Stimulated activated CD8-positive, alpha-beta memory T cell treated with anti-CD3 and anti-CD28 coated beads, Interleukin-15, amount 100 ng/mL, for 24 hours (primary cell): ENCODE measurements at places on chromosomes 16 and 17.

- no peak for DNase-seq
Measured at GRCh38 chr17:12618557-12618956, 47.1 kb upstream of the MYOCD start.

DNA sequence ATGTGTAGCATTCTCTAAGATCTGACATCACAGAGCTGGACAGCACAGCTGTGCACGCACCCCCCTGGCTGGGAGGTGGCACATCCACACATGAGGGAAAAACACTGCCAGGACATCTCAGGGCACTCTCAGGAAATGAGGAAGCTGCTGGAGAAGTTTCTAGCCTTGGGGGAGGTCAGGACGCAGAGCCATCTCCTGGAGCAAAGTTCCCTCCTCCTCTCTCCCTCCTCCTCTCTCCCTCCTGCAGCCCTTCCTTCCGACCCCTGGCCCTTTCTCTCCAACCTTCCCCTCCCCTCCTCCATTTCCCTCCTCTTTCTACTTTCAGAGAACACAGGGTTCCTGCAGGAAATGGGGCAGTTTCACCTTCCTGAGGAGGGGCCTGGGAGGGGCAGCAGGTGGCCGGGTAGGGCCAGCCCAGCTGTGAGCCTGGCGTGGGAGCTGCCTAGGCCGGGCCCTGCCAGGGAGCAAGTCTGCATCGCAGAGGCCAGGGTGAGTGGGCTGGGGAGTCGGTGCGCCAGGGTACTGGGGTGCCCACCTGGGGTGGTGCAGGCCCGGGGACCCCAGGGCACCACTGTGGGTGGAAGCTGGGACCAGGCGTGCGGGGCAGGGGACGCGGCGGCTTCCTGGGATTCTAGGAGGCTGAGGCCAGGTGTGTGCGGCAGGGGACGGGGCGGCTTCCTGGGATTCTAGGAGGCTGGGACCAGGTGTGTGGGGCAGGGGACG, at the start of gene DPEP1:
Gene DPEP1, plus strand, starts transcription at position 412 of the 723 bp plus-strand sequence. CDS start 16,769 bp downstream, outside the sequence.
- DNase-seq: no peak

GRCh38 chr17:47945080-47945479, 3.7 kb downstream of the PNPO start:
- DNase-seq: no peak

GRCh38 chr17:901191-901950, 78.2 kb downstream of the NXN start:
- DNase-seq: no peak

DNA sequence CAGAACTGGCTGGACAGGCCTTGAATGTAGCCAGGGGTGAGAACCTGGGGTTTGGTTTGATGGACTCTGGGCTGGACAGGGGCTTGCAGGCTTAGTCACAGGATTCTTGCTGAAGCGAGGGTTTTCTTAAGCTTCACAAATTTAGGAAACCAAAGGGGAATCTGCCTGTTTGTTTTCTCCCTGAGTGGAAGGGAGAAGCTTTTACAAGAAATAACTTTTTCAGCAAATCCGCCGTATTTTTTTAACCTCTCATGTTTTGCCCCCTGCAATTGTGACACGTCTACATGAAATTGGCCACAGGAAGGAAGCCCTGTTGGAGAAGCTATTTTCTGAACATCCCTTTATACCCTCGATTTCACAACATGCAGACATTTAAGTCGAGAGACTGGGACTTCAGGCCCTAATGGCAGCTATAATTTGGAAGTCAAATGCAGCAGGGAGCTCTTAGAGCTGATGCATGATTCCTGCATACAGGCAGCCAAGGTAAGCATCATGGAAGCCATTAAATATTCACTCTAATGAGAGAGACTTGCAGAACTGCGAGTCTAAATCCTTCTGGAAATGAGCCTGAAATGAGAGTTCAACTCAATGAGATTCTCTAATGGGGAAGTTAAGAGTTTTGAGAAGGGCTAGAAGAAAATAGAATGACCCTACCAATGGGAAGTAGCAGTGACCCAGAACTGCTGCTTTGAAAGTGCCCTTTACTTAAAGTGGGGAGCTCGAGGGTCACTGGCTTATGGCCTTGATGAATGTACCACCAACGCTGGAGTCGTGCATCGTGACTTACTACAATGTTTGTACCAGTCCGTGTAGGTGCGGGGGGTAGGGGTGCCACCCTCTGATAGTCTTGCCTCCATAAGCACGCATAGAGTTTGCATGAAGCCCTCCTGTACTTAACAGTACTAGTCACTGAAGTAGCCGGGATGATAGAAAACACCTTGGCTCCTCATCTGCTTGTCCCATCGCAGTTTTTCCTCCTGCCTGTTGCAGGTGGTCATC, 45.1 kb upstream of the IRF8 start:
- no peak for DNase-seq

DNA sequence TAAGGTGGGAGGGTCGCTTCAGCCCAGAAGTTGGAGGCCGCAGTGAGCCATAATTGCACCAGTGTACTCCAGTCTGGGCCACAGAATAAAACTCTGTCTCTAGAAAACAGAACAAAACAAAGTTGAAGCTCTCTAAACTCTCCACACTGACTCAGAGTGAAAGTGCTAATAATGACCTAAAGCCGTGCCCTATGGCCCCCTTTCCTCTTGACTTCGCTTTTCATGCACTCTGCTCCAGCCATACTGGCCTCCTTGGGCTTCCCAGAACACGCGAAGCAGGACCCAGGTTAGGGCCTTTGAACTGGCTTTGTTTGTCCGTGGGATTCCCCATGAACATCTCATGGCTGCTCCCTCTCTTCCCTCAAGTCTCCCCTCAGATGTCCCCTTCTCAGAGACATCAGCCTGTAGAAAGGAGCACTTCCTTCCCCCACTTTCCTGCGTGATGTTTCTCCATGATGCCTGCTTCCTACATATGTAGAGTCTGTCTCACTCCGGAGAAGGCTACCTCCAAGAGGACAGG, 18.6 kb upstream of the SPN start:
- no peak for DNase-seq

DNA sequence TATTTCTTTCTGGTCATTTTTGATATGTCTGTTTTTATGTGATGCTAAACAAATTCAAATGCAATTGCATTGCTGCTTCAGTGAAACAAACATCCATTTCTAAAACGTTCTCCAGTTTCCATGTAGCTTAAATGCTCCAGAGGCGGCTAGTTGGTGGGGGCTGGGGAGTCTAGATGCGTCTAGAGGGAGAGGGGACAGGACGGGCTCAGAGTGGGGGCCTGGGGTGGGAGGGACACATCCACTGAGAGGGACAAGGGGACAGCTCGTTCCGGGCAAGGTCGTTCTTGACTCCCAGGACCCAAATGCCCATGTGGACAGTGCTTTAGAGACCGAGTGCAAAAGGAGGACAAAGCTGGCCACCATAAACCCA, 102.3 kb downstream of the FOXL1 start:
- no peak for DNase-seq

- no peak for DNase-seq
Measured at GRCh38 chr17:1630662-1631061, 2.0 kb upstream of the SLC43A2 start.

GRCh38 chr17:39738983-39739884, 1.5 kb downstream of the GRB7 start:
- no peak for DNase-seq

DNA sequence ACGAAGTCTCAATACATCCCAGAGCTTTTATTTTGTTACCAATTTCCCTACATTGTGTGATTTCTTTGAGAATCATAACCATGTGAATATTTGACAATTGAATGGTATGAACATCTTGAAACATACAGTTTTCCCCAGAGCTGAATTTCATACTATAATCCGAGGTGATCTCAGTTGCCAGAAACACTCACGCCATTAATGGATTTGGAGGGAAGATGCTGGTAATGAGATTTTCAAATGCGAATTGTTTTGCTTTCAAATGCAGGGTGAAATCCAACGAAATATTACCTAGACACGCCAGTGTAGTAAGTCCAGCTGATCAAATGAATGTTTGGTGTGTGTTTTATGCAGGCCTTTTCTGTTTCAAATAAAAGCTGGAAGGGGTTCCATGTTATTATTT, 277.8 kb upstream of the CDH5 start:
- no peak for DNase-seq

GRCh38 chr16:78147911-78148401, 48.5 kb downstream of the WWOX start:
- no peak for DNase-seq

GRCh38 chr17:61456688-61457225, 4.5 kb downstream of the TBX4 start:
- DNase-seq: no peak

DNA sequence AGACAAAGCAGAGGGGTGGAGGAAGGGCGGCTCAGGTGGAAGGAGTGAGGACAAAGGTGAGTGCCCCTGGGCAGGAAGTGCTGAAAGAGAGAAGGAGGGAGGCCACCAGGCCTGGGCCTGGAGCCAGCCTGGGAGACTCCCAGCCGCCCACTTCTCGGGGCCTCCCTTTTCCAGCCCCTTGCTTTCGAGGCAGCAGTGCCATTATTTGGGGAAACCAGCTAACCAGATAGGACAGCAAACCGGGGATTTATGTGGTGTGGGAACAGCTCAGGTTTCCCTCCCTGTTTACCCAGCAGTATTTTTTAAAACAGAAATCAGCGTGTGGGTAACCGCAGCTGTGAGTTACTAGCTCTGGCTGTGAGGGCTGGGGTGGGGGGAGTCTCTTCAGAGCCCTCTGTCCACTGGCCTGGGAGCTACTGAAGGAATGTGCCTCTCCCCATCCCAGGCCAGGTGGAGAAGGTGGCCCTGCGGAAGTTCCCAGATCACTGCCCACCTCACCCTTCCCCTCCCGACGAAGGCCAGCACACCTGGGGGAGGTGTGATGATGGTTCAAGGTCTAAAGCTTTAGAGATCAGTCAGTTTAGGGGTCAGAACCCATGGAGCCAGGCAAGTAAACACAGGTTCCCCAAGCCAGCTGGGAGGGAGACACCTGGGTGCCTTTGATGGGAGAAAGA, 8.4 kb upstream of the MEOX1 start:
- no peak for DNase-seq
